OCI-M1 (cell line): ENCODE measurements at places on chromosomes 12 and 14.

DNA sequence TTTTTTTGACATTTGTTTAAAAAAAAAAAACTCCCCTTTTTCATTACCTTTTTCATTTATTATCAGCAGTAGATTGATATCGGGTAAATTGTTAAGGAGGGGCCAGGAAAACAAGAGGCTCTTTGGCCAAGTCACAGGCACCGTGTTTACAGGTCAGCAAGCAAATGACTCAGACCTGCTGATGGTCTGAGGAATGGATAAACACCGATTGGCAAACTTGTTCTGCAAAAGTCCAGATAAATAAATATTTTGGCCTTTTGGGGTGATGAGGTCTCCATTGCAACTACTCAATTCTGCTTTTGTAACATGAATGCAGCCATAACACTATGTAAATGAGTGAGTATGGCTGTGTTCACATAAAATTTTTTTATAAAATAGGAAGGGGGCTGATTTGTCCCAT is 94.0 kb downstream of the RPS29 start:
- DNase-seq: no peak

DNA sequence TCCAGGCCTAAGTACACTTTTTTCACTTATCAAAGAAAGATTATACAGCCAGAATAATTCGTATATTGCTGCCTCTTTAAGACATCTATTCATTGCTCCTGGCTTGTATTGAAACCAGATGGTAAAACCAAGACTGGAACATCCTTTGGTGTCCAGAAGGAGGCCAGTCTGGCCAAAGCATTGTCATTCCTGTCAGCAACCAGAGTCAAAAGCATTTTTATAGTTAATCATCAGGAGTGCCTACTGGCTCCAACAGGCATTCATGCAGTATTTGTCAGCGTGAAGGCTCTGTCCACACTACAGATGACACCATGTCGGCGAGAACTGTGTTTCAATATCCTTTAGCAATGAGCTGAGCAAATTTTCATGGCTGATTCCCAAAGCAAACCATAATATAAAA is 118.0 kb upstream of the G2E3 start:
- DNase-seq: no peak

- DNase-seq: no peak
These were observed 94.3 kb downstream of the RIMBP2 start for GRCh38 chr12:130621696-130622298.

DNA sequence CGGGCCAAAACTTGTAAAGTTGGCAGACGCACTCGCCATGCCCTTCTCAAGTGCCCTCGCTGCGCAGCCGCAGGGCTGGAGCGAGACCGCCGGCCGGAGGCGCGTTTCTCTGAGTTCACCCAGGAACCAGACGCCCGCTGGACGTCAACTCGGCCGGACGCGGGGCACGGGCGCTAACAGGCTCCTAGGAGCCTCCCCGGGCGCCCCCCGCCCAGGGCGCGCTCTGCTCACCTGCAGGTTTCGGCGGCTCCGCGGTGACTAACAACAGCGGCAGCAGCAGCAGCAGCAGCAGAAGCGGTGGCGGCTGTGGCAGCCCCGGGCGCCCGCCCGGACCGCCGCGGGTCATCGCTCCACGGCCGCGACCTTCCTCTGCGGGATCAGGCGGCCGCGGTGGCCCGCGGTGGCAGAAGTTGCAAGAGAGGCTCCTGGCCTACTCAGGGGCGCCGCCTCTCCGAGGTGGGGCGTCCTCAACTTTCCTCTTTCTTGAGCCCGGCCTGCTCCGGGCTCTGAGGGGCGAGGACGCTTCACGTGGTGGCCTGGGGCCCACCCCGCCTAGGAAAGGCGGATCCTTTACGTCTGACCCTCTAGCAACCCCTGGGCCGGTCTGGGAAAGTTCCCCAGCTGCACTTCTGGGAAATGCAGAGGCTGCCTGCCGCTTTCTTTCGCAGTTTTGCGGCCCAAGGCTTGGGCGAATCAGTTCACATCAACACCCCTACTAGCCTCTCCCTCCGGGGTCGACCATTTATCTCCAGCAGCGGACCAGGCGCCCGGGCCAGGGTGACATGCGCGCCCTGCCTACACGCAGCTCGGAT is at the start of gene PLBD1:
PLBD1 (minus strand) TSS at position 533 of the 812 bp plus-strand sequence; CDS start at position 346, 187 bp downstream.
- DNase-seq: no peak
